ENCODE measurements at places on chromosomes 3 and 15. TPM values are rescaled to one million over a fixed set of nuclear protein-coding genes. Genes with fewer than 3 reads are reported as not detected.

The ADAMTSL3 gene
- total RNA-seq: 1.2 TPM

The CCR3 gene
- total RNA-seq: not detected

DNA sequence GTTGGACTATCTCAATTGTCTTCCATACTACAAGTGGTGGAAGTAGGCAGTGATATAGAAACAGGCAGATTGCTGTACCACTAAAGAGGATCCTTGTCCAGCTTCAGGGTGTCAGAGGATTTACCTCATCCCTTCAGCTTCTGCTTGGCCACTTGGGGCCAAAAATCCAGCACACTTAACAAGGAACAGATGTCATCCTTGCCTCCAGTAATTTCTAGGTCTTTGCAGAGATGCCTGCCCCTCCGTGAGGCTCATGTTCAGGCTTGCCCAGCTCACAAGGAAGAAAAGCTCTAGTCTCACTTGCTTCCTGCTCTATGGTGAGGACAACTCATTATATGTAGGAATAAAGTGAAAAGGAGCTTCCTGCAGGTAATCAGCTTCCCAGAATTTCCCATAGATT lies 510.3 kb downstream of the EPHA3 start:
- no peaks in the 10 kb centered on the region for H3K36me3 ChIP-seq
- no peak overlapping the region for H3K4me3 ChIP-seq
- DNase-seq: no peak

DNA sequence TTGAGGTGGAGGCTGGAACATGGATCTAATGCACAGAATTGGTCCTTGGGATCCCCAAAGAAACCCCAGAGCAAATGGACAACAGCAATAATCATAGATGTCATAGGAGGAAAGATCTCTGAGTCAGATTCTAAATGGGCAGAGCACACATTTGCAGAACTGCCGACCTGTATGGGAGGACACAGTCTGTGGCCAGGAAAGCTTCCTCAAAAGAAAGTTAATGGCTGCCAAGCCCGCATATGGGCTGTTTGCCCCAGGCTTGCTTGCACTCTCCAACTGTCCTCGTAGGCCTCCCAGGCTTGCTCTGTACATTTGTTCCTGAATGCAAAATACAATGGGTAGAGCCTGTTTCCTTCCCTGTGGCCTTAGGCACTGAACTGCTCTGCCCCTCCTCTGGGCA lies 102.0 kb upstream of the PLXNA1 start:
- no peak overlapping the region for H3K27ac ChIP-seq
- H3K36me3 ChIP-seq: no peaks in the 10 kb centered on the region
- H3K27me3 ChIP-seq: no peaks in the 10 kb centered on the region

All from endodermal cell (in vitro differentiated cells).